ENCODE measurements at places on chromosomes 16 and 17. TPM values are rescaled to one million over a fixed set of nuclear protein-coding genes. Genes with fewer than 3 reads are reported as not detected.

The SIAH1 gene
- total RNA-seq, result 24.8 TPM

GRCh38 chr16:11097094-11097786 lies 152.9 kb downstream of the CLEC16A start:
- DNase-seq, result no peak

DNA sequence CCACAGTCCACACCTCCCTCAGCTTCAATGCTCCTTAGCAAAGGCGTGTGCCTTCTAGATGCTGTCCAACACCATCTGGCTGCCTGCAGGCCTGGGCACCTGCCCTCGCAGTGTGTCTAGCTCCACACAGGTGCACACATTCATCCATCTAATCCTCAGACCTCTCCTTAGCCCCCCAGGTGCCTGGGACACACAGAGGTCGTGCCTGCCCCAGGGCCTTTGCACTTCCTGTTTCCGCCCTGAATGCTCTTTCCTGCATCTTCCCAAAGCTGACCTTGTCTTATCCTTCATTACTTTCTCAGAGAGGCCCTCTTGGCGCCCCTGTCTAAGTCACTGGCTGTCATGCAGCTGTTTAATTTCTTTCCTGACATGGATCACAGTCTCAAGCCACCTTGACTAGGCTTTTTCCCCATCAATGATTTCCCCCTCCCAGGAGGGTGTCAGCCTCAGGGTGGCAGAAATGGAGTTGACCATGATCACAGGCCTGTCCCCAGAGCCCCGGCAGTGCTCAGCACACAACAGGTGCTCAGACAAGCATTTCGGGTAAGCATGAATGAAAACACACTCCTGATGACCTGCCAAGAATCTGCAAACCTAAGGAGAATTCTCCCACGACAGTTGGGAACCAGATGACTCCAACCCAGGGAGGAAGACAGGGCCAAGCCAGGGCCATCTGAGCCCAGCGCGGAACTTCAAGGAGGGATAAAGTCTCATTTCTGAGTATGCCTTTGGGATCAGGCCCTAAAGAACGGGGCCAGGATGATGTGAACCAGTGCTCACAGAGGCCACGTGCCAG lies 76.3 kb downstream of the LITAF start:
- no peak for DNase-seq

DNA sequence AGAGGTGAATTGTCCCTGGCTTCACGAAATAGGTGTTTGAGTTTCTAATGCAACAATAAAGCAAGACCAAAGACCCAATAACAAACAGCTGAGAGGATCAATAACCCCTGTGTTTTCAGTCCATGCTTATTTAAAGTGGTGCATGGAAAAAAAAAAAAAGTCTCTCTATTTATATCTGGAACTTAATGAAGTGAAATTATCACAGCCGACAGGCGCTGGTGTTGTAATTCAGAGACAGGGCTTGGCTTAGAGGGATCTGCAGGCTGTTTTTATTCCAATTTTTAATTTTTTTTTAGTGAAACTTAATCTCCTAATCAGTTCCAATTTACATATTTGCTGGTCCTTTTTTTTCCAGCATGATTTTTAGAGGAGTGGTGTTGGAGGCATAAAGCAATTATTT lies 858.2 kb upstream of the SOX9 start:
- no peak for DNase-seq

The MMP25 gene
- total RNA-seq, result not detected

The TOM1L1 gene
- total RNA-seq, result 25.9 TPM

The DNAH9 gene
- not detected for total RNA-seq
